ENCODE measurements at places on chromosomes 13 and 19.

DNA sequence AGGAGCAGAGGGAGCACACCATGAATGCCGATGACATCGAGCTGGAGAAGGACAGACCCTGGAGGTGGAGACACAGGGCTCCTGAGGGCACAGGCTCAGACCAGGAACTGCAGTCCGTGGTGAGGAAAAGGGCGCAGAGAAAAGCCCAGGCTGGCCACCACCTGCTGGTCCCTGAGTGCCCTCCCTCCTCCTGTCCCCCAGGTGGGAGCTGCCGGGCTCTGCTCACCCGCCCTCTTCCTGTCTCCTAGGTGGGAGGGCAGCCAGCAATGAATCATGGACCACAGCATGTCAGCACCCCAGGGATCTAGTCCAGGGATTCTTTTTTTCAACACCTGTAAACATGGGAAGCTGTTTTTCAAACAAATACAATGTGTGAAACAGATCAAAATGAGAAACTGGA is 94.6 kb upstream of the ARHGEF7 start:
- DNase-seq: peak; percentile 56

DNA sequence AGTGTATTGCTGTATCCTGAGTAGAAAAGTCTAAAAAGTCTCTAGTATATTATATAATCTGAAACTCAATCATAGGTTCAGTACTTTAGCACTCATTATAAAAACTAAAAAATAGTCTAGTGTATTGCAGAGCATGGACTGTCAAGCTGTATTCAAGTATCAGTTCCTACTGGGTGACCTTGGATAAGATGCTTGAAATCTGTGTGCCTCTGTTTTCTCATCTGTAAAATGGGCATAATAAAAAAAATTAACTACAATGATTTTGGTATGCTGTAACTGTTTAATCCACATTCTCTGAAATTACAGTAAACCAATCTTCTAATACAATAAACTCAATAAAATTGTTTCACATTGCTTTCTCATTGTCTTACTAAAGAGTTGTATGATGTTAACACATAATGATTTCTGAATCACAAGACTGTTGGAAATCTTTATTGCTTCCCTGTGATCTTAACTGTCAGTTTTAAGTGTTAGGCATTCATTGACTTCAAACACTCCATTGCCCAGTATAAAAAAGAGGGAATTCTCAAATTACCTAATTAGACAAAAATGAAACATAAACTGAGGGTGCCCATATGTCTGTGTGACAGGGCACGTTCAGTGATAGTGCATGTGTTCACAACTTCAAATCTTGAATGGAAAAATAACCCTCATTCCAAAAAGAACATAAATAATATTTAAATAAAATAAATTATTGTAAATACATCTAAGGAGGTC is 2.2 kb downstream of the STARD13 start:
- DNase-seq: no peak

DNA sequence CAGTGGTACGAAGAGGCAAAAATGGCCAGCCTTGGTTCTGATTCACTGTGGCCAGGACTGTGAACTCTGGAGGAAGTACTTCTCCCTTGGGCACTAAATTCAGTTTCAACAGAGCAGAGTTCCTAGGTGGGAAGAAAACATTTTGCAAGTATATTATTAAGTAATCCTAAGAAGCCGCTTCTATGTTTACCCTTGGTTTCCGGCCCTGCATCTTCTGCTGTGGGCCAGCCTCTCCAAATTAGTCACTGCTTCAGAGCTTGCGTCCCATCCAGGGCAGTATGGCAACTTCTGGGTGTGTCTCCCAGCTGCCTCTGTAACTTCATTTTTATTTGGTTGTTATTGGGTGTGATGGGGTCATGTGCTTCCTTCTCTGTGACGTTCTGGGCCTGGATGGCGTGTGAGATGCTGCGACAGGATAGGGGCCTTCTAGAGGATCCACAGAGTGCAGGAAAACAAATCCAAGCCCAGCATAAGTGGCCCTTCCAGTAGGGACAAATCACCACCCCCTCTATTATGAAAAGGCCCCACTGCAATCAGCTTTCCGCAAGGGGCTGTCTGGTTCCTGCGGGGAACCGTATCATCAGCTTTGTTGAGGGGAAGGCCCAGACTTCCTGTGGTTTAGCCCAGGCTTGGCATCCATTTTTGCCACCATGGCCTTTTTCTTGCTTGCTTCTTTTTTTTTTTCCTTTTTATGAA is 55.1 kb upstream of the C1QTNF9 start:
- no peak for DNase-seq

DNA sequence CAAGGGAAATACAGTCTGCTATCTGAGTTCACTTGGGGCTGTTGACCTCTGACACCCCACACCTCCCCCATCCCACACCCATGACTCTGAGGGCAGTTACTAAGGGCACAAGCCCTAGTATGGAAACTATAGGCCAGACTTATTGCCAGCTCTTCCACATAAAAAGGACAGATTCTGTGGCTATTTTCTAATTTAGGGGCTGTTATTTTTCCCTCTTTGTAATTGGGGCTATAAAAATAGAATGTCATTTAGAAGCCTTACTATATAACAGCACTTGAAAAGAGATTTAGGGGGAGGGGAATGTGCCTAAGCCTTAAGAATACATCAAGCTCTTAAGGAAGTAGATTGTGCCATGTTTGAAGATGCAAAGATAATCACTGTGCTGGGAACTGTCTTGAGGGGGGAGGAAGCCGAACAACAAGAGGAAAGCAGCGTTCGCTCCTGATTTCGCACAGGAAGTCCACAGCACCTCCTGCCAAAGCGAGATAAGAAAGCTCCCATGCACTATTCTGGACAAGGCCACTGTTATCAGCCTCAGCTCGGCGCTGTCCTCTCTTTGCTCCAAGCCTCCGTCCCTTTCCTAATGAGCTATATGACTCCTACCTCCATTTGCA is 86.6 kb downstream of the FLT1 start:
- DNase-seq: no peak

GRCh38 chr13:83980331-83980730 is 98.1 kb upstream of the SLITRK1 start:
- no peak for DNase-seq

DNA sequence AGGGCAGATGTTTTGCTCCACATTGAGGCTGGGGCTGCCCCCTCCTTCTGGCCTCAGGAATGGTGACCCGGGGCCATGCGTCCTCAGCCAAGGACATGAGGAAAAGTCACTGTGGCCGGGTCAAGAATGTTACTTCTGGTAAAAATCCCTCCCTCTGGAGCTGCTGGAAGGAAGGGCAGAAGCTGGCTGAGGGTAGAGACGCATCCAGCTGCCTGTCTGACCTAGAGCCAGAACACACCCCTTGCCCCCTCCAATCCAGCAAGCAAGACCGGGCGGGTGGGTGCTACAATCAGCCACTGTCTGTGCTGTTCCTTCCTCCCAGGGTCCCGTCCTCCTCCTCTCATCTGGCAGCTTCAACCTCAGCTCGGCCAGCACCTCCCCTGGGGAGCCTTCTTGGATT is 59.0 kb downstream of the PTPRS start:
- DNase-seq: no peak

GRCh38 chr19:13039211-13039789 is 44.0 kb downstream of the NFIX start:
- no peak for DNase-seq

DNA sequence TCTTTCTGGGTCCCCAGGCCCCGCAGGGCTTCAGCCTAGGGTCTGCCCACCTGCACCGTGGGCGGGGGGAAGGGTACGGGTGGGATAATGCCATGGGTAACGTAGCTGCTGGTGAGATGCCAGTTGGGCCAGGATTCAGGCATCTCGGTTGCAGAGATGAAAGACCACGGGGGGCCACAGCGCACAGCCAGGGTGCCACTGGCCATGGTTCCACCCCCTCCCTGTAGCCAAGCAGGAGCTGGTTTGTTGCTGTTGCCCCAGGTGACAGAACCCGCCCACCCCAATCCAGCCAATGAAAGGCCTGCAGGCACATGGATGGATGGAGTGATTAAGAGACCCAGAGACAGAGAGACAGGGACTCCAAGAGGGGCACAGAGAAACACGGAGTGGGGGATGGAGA is 1.0 kb upstream of the CGB7 start:
- DNase-seq: peak; percentile 40

DNA sequence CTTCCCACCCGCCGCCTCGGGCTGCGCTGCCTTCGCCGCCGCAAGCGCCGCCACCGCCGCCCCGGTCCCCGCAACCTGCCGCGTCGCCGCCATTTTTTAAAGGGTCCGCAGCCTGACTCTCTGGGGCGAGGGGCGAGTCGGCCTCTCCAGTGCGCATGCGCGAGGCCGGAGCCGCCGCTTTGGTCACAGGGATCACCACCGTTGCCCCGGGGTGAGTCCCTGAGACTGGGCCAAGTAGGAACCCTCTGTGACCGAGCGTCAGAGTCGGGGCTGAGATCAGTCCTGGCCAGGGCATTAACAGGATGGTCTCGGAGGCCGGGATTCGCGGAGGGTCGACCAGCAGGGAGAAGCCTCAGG is 42.6 kb downstream of the ZNF146 start:
- no peak for DNase-seq

DNA sequence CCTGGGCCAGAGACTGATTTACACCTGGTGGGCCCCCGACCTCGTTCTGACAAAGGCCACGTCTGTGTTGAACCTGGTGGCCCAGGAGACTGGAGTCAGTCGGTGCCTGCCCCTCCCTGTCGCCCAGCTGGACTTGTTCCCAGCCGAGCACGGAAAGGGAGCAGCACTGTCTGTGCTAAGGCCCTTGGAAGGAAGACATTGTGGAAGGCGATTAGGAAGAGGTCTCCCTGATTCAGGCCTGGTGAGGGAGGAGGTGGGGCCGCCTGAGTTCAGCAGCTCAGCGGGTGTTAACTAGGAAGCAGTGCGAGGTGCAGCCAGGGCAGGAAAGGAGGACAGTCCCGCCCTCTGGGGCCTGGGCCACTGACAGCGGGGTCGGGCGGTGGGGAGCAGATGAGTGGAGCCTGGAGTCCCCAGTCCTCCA is 64.7 kb downstream of the GPR12 start:
- DNase-seq: no peak

DNA sequence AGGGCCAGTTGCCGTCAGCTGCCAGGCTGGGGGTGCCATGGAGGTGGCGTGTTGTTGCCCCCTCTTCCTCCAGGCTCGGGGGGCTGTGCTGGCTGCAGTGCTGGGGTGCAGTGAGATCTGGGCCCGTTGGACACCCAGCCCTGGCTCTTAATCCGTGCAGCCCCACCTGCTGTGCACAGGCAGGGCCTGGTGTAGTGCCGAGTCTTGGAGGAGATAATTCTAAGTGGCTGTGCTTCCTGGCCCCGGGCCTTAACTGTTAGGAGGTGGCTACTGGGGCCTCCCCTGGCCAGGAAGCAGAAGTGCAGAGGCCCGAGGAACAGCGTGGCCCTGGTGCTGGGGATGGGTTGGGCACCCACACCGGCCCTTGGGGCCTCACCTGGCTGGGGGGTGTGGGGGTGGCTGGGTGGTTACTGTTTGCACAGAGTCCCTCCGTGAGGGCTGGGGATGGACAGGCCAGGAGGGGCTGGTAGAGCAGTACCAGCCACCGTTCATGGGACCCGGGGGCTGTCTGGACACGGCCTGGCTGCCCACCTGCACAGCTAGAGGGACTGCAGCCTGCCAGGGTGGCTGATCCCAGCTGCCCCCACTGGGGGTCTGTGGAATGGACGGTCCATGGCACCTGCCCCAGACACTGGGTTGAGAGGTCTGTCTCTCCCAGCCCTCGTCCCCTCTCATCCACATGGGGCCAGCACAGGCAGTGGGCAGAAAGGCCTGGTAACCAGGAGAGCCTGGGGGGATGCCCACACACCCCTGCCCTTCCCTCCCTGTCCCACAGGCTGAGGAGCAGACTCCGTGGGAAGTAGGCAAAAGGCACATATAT is 3.3 kb downstream of the GPX4 start:
- peak; percentile 74 for DNase-seq

DNA sequence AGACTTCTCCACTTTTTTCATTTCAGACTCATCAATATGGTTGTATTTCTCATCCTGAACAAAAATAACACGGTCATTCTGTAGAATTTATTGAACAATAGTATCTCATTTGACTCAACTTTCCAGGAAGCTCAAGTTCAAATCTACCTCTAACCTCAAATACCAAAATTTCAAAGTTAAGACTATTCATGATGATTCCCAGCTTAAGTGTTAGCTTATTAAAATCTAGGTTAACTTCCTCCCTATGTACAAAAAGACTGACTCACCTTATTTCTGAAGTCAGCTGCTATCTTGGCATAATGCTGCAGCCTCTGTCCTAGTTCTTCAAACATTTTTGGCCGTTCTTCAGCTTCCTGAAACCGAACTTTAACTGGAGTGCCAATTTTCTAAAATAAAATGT is 23.2 kb downstream of the HSPH1 start:
- DNase-seq: no peak

DNA sequence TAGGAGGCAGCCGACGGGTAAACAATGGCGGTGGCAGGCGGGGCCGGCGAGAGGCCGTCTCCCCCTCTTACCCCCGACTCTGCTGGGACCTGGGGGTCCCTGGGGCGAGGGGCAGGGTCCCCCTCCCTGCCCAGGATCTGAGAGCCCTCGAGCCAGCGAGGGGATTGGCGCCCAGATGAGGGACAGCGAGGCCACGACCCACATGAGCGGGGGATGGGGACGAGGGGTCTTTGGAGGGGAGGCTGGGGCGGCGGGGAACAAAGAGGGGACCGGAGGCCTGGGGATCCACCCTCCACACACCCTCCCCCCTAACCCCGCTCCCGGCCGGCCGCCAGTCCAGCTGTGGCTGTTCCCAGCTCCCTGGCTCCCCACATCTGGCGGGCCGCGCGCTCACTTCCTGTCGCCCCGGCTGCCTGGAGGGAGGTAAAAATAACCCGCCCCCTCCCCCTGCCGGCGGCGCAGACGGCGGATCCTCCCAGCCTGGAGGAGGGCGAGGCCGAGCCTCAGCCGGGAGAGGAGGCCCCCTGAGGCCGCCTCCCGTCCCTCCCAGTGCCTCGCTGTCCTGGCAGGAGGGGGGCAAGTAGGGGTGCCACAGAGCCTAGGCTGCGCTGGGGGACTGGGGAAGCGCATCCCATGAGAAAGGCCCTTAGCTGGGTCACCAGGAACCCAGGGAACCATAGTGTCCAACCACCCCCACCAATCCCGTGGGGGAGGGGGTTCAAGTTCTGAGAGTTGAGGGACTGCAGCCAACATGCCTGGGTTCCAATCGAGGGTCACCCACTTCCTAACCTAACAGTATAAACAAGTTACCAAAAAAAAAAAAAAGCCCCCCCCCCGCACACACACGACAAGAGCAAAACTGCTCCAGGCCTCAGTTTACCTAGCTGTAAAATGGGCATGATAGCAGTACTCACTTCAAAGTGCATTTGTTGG is 29.3 kb upstream of the NANOS3 start:
- peak; percentile 94 for DNase-seq

- no peak for DNase-seq
Measured at GRCh38 chr13:101115762-101116171, 300.5 kb downstream of the NALCN start.

GRCh38 chr19:47095476-47096099 is 18.0 kb downstream of the ZC3H4 start:
- DNase-seq: peak; percentile 31

- DNase-seq: no peak
Measured at GRCh38 chr13:110209950-110210603, 96.9 kb downstream of the COL4A1 start.

DNA sequence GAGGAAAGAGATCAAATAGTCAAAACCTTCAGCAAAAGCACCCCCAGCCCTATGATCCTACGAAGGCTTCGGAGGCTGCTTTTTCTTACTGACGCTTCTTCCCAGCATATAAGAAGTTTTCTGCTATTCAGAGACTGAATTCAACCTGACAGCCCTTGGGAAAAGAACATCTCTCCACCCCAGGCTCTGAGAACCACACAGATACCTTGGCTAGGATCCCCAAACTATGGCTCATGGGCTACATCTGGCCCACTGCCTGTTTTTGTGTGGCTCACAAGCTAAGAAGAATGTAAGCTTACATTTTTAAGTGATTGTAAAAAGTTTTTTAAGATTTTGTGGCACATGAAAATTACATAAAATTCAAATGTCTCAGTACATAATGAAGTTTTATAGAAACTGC is 3.0 kb downstream of the SLC15A1 start:
- peak; percentile 60 for DNase-seq

GRCh38 chr13:62014299-62014698 is 598.6 kb upstream of the PCDH20 start:
- no peak for DNase-seq

All from M059J (cell line).